ENCODE measurements at places on chromosomes 7 and 10.

- no peak for DNase-seq
These were observed 1.3 kb downstream of the MOSPD3 start for GRCh38 chr7:100613412-100614175.

DNA sequence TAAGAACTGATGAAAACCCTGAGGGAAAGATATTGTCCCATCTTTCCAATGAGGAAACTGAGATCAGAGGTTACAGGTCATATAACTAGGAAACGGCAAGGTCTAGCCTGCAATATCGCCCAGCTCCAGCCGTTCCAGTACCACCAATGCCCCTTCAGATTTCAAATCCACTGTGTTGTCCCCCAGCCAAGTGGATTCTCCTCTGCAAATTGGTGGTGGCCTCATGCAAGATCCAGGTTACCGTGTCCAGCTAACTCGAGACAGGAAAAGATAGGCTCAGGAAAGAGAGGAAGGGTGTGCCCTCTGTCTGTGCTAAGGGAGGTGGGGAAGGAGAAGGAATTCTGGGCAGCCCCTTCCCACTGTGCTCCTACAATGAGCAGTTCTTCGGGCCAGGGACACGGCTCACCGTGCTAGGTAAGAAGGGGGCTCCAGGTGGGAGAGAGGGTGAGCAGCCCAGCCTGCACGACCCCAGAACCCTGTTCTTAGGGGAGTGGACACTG lies 25.3 kb downstream of the PRSS2 start:
- DNase-seq: no peak

DNA sequence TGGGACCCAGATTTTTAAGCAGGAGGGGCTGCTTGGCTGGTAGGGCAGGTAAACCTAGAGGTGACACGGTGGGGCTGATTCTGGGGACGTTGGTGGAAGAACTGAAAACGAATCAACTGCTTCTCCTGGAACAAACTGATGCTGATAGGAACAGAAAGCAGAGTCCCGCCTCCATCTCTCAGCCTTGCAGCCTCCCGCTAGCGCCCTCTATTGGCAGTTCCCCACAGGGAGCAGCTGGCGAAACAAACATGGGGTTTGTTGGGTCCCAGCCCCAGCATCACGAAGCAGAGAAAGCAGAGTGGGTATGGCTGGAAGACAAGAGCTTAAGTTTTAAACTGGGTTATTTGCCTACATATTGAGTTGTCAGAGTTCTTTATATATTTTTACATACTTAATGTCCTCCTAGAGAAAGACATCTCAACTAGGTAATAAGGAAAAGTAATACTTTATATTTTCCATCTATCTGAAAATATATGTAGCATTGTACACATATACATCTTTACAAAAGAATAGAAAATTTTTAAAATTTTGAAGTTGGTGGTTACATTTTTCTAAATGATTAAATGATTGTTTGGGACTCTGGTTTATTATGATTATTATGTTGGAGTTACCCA lies 42.3 kb upstream of the FOXI2 start:
- DNase-seq: no peak

DNA sequence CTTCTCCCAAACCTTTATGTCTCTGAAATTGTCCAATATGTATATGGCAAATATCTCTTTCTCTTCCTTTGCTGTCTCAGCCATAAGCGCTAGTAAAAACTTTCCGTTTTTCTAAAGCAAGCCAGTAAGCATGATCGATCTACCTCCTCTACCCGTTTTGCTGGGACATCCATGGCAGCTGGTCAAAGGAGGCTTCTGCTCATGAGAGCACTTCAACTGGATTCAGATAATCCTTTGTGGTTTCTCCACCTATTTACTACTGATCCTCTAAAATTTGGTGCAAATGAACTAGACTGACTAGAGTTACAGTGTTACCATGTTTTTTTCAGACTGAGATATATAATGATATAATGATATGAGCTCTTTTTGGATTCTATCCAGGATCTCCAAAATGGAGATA lies 42.7 kb downstream of the GBF1 start:
- DNase-seq: no peak

- peak; percentile 89 for DNase-seq
These were observed 7.7 kb upstream of the OPN1SW start for GRCh38 chr7:128783143-128783861.

DNA sequence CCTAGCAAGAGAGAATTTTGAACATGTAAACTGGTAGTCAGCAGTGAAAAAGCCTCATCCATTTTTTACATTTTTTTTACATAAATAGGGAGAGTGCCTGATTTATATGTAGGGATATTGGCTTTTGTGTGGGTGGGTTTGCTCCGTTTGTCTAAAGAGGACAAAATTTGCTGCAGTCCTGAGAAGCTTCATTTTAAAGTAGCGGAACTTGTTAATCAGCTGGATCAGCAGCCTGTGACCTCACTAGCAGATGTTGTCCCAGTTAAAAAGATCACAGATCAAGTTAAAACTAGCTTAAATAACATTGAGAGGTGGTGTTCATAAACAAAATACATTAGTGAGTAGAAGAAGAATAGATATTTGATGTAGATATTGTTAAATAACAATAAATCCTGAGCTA lies 2.6 kb downstream of the ATRNL1 start:
- DNase-seq: no peak

- no peak for DNase-seq
These were observed 462.5 kb downstream of the TNS3 start for GRCh38 chr7:47119261-47119865.

DNA sequence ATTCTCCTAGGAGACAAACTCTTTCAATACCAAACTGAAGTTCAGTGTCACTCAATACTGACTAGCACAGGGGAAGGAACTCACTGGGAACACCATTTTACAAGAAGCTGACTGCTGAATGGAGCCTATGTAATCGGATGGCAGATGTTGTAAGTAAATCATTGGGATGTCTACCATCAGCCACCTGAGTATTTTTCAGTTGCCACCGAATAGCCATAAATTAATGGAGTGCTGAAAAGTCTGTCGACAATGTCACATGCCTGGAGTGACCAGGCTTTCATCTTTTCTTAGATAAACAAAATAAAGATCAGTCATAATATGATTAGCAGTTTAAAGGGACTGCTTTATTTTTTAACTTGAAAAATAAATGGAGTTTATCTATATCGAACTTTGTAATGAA lies 145.9 kb upstream of the SEMA3E start:
- DNase-seq: no peak

- no peak for DNase-seq
These were observed 50.8 kb downstream of the KCNH2 start for GRCh38 chr7:150927157-150927955.

- DNase-seq: no peak
These were observed 276.8 kb downstream of the ELFN1 start for GRCh38 chr7:1946773-1947450.

- DNase-seq: no peak
These were observed 784.3 kb downstream of the DNAJB9 start for GRCh38 chr7:109354000-109354399.

DNA sequence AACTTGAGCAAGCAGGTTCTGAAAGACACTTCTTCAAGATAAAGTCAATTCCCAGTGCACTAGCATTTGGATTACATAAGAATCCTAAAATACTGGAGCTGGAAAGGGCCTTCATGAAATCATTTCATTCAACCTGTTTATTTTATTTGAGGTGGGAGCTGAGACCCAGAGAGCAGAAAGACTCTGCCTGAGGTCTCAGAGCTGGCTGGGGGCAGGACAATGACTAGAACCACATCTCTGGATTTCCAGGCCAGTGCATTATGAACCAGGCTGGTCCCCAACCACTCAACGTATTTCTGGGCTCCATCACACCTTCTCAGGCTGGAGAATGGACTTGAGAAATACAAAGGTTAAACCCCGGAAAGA lies 8.4 kb downstream of the ANXA11 start:
- DNase-seq: no peak

- DNase-seq: no peak
These were observed 290.2 kb upstream of the CDC14C start for GRCh38 chr7:48634116-48634632.

DNA sequence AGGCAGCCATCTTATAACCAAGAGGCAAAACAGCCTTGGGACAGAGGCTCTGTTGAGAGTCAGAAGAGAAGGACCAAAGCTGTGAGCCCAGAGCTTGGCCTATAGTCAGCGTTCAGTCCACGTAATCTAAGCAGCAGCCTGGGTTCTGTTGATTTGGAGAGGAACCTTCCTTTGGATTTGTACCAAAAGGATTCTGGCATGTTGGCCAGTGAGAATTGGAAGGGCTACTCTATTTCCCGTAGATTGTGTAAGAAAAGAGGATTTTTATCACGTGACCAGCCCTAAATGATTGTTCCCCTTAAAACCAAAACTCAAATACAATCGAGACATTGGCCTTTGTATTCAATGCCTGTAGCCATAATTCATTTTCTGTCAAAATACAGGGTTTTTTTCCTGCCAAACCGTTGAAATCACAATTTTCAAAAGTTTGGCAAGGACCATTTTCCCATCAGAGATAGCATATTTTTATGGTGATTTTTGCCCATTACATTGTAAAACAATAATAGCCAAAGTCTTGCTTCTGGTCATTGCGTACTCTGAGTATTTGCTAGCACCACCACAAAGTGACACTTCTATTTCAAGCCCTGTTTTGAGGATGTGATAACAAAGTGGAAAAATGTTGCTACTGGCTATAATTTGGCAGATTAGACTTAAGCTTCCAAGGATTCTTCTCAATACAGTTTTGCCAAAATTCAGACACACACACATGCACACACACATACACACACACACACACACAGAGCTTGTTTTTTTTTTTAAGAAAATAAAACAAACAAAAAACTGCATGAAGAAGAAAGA lies 23.1 kb upstream of the BMPER start:
- DNase-seq: no peak

DNA sequence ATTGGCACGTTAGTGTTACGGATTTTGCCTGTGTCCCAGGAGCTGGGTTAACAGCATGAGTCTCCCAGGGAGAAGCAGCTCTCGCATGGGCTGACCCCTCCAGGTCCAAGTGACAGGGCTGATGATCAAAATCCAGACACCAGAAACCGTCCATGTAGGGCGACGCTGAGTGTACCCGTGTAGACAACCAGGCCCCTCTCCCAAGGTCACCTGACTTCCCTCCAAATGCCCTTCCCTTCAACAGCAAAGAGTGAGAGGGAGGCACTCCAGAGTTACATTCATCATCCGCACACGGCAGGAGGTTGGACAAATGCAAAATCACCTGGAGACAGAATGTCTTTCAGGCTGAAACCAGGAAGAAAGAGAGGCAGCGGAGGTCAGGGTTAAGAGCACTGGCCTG lies 14.9 kb upstream of the HSPA12A start:
- no peak for DNase-seq

- DNase-seq: peak; percentile 33
These were observed 169.1 kb downstream of the IMMP2L start for GRCh38 chr7:111393011-111393754.

- peak; percentile 41 for DNase-seq
These were observed 52.4 kb upstream of the GTF2IRD1 start for GRCh38 chr7:74401137-74401859.

DNA sequence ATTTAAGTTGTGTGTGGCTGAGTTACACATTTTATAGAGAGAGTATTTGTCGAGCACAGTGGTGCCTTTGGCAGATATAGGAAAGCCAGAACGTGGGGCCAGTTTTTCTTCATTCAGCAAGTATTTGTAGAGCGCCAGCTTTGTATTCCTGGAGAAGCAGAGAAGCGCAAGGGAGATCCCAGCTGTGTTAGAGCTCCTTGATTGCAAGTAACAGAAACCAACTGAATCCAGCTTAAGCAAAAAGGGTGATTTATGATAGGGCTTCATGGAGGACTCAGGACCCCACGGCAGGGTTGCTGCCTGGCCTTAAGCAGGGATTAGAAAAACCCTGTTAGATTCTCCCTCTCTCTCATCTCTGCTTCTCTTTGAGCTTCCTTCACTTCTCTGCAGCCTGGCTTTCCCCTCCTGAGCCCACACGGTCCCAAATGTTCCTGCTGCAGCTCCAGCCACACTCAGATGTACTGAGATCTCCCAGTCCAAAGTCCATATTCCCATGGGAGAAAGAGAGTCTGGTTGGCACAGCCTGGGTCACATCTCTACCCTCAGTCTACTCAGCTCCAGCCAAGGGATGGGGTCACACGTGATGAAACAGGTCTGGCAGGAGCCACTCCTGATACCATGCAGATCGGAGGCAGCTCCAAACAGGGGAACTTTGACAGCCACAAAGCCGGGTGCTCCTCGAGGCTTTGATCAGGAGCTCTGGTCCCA lies 16.7 kb downstream of the UBTD1 start:
- no peak for DNase-seq

GRCh38 chr10:119025336-119025735 lies 4.2 kb upstream of the NANOS1 start:
- DNase-seq: peak; percentile 64

DNA sequence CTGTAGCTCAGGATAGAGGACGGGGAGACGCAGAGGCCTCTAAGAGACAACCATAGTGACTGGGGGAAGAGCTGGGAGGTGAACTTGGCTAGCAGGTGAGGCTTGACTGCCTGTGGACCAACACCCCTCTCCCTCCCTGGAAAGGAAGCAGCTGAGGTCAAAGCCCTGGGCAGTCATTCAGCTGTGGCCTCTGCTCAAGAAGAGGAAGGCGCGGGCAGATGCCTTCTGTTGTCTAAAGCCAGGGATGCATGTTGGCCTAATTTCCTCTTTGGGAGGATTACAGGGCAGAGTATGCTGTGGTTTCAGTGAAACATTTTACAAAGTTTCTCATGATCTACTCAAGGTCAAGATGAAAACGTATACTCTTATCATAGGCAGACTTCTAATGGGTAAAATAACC lies 327.1 kb downstream of the PRPF18 start:
- DNase-seq: no peak

DNA sequence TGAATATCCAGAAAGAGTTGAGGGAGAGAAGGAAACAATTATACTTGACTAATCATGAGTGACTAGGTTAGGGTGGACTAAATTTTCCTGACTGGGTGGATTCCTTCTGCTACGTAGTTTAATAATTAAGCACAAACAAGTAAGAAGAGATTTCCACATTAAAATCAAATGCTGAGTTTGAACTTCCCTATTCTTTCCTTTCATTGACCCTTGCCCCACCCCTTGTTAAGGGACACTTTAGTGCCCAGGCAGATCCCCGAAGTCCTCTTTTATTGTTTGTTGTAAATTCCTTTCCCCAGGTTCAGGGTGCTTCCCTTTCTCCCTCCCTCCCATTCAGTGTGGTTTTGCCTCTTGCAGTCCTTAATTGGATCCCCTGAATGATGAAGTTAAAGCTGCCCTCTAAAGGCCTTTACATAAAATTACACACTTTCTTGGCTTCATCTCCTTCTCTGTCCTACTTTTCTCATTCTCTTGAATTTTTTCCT lies 8.8 kb upstream of the SPAM1 start:
- peak; percentile 0 for DNase-seq

DNA sequence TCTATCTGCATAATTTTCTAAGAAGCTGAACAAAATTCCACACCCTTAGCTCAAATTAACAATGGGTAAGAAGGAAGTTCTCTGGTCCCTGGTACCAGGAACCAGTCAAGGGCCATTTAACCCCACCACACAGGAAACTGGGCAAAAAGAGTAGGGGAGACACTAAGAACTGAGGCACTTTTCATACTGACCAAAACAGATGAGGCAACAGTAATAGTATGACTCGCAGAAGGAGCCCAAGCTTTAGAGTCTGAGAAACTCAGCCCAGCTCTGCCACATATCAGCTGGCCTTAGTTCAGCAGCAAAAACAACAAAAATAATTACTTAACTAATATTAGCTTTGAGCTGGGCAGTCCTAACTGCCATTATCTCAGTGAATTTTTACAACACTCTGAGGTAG lies 221.2 kb downstream of the FAM107B start:
- DNase-seq: peak; percentile 87

Data from IMR-90 (cell line).